Activated CD8-positive, alpha-beta memory T cell treated with anti-CD3 and anti-CD28 coated beads for 1 hour (primary cell): ENCODE measurements at places on chromosomes 12 and 14.
A peak's percentile ranks its signal among the peaks of the same experiment; 100 is the strongest.

DNA sequence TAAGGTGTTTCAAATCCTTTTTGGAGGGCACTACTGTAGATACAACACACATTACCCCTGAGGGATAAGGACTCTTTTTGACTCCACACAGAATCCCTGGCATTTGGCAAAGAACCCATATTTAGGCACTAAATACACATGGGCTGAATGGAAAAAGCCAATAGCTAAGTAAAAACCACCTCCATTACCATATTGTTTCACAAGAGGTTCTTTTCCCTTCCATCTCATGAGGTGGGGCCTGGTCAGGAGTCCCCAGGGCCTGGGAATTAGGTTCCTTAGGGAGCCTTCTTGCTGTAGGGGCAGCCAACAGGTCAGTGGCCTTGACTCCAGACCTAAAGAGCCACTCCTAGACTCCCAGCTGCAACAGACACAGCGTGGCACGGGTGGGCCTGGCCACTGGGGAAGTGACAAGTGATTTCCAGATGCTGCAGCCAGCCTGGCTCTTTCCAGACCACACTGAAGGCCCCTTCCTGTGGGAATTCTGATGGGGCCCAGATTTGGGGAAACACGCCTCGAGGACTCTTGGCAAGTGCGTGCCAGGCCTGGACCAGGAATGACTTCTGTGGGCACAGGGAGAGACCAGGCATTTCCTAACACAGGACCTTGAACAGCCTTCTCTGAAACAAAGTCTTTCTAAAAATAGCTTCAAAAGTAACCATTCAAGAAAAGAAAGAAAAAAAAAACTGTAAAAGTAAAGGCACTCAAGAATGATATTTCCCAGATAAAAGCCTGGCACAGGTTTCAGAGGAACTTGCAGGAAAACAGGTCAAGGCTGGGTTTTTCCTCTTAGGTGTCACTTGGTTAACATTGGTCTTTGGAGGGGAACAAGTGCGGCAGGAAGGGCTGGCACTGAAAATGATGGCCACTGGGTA is 18.1 kb downstream of the SSH1 start:
- no peak for DNase-seq

DNA sequence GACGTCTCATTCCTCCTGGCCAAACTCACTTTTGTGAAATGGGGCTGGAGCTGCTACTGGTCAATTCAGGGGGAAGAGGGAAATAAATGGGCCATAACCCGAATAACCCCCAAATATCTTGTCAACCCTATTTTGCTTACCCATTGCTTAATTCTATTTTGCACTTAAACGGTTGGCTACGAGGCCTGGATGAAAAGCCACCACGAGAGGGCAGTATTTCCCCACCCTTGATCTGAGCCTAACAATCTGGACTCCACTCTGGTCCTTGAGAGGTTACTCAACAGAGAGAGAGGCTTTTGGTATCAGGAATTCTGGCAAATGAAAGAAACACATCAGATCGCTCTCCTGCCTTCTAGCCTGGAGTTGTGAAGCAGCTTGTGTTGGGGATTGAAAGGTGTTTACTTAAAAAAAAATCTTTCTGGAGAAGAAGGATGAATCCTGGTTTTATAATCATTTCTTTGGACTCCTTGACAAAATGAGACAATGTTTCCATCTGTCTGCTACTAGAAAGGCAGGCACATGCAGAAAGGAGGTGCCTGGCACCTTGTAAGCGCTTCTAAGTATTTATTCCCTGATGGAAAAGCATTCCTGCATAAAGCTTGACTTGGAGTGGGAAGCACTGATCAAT is 22.4 kb upstream of the FBXO21 start:
- DNase-seq: peak; percentile 30

DNA sequence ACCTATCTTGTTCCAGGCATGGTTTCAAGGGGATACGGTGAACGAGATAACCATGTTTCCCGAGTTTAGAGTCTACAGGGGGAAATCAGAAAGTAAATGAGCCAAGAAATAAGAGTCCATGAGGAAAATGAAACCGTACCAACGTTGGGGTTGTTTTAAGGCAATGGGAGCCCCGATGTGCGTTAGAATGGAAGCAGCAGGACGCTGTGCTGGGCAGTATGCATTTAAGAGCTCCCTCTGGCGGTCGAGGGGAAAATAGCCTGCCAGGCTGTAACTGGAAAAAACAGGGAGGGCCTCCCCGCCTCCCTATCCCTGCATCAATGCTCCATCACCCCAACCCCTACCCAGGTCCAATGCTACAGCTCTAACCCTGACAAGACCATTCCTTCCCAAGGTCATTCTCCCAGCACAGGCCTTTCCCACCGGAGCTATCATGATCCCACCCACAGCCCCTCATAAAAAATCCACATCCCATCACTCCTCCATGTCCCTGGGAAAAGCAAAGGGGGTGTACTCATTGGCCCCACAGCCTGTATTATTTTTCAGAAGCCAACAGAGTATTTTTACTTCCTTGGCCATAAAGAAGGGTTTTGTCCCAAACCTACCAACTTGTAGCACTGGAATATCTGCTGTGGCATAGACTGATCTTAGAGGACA is 226.3 kb upstream of the NOS1 start:
- no peak for DNase-seq

GRCh38 chr12:59689776-59690175 is 93.9 kb downstream of the SLC16A7 start:
- DNase-seq: no peak

GRCh38 chr14:69086537-69086936 is 66.4 kb downstream of the DCAF5 start:
- DNase-seq: no peak

GRCh38 chr12:104650541-104650940 is 193.8 kb downstream of the CHST11 start:
- DNase-seq: no peak

GRCh38 chr14:89214221-89214965 is 202.6 kb downstream of the FOXN3 start:
- DNase-seq: no peak

DNA sequence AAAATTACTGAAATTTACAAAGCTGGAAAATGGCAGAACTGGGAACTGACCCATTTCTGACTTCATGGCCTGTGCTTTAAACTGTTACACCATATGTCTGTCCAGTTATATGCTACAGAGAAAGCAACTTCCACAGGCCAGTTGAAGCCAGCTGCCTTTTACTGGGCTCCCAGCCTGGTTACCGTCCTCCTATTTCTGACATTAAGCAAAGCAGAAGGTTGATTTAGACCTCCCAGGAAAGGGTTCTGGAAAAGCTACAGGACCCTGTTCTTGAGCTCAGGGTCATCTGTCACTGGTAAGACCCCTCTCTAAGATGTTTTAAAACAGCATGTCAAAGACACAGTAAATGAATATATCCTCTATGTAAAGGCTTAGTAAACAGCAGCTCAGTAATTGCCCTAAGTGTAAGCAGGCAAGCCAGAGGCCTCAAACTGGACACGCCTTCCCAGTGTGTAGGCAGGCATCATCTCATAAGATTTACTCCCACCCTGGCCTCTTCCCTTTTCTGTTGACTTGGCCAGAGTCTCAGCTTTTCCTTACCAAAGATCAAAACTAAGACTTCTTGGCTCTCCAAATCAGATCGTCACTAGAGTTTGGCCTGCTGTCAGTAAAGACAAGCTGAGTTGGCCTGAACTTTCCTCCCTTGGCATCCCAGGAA is 55.4 kb upstream of the RNU6-8 start:
- no peak for DNase-seq

DNA sequence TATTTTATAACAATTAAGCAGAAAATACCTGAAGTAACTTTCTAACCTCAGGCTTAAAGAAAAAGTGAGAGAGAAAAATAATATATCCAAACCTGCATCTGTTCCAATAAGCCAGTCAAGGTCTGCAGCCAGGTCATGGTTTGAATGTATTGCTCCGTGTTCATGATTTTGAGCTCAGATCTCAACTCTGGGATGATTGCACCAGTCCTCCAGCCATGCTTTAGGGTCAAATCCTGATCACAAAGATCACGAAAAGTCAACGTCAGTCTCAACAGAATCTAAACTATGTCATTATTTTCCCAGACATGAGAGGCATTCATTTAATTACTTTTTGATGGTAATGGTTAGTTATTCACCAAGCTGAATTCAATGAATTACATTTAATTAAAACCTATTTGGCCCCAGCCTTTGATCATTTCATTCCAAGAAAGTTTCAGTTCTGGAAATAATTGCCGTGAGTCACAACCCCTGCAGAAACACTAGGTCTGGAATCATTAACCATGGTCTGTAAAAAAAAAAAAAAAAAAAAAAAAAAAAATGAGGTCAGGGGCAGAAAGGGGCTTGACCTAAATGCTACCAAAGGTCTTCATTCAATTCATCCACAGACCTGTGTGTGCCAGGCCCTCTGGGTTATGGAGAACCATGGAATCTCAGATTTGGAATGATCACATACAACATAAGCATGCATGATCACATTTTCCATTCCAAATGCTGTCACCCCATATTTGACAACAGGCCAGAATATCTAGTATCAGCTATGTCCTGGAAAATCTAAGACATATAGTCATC is 55.6 kb downstream of the NT5DC3 start:
- DNase-seq: no peak

GRCh38 chr12:124385219-124385969 is 90.5 kb downstream of the RFLNA start:
- DNase-seq: no peak

- no peak for DNase-seq
These were observed 61.0 kb downstream of the CPM start for GRCh38 chr12:68871921-68872320.

DNA sequence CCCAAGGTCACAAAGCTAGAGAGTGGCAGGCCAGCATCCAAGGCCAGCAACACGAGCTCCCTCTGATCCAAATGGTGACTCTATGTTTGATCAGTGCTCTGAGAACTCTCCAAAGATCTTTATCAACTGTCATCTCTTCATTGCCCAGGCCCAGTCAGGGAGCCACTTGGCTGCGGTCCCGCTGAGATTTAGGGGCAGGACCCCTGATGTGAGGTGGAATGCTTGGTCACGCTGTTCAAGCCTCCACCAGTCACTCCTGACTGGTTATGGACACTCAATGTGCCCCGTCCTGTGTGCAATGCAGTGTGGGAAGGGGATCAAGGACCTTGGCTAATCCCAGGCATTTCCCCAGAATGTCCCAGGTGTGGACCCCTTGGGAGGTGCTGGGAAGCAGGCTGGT is 19.8 kb upstream of the TCL1B start:
- DNase-seq: no peak

GRCh38 chr14:102496331-102496691 is 13.3 kb downstream of the ANKRD9 start:
- DNase-seq: no peak

DNA sequence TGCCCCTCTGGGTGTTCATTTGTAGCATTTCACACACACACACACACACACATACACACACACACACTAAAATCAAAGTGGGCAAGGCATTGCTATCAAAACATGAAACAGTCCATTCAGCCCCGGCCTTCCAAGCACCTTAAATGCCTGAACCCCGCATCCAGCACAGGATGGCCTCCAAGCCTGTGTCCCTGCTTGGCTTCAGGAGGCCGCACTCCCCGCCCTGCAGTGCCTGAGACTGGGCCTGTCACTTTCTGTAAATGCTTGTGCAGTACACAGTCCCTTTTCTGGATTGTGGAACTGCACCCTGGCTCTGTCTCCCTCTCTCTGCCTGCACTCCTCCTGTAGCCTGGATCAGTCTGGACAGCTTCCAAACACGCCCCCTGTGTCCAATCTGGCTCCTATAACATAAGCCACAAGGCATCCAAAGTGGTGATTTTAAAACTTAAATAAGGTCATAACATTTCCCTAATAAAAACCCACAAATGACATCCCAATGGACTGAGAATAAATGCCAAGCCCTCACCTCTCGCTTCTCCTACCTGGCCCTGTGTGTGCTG is 972.2 kb upstream of the TMEM132C start:
- DNase-seq: no peak

GRCh38 chr12:24861766-24862540 is 86.9 kb downstream of the BCAT1 start:
- DNase-seq: no peak

DNA sequence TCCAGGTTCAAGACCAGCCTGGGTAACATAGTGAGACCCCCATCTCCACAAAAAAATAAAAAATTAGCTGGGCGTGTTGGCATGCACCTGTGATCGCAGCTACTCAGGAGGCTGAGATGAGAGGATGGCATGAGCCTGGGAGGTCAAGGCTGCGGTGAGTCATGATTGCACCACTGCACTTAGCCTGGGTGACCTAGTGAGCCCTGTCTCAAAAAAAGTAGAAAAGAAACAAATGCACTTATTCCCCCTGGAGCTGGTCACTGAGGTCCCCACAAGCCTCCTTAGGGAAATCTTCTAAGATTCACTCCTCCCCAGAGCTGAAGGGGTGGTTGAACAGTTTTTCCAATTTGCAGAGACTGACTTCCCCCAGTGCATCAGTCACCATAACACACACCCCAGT is 1.6 kb downstream of the CD9 start:
- DNase-seq: no peak

- no peak for DNase-seq
These were observed 23.1 kb downstream of the ATP2A2 start for GRCh38 chr12:110304061-110304551.

DNA sequence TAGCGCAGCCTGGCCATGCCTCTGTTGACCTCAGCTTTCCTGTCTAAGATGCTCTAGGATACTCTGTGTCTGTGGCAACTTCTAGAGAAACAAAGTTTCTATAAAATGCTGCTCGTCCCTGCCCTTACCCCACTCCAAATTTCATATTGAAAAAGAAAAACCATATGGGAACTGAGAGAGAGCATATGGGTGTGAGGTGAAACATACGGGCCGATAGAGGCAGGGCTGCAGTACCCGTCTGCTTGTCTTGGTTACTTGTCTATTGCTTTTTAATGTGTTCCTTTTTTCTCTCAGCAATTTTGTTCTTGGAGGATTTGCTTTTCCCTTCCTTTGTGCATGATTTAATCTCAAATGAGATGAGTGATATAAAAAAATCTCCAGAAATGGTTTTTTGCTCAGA is 113.0 kb downstream of the SRGAP1 start:
- DNase-seq: no peak

DNA sequence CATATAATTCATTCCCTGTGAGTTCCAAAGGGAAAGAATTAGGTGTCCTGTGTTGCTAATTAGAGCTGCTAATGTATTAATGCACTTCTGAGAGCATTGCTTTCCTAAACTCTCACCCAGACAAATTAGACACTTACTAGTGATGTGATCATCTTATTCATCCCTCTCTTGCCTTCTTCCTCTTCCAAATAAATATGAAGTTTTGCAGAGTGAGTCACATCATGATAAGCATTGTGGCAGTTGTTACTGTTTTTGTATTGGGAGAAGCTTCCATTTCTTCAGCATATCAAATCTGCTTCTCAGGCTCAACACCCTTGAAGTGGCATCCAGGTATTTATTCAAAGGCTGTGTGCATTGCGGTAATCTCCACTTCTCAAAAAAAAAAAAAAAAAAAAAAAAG is 37.3 kb upstream of the E2F7 start:
- DNase-seq: no peak

GRCh38 chr12:9673404-9674225 is 4.1 kb downstream of the CLEC2D start:
- DNase-seq: no peak

DNA sequence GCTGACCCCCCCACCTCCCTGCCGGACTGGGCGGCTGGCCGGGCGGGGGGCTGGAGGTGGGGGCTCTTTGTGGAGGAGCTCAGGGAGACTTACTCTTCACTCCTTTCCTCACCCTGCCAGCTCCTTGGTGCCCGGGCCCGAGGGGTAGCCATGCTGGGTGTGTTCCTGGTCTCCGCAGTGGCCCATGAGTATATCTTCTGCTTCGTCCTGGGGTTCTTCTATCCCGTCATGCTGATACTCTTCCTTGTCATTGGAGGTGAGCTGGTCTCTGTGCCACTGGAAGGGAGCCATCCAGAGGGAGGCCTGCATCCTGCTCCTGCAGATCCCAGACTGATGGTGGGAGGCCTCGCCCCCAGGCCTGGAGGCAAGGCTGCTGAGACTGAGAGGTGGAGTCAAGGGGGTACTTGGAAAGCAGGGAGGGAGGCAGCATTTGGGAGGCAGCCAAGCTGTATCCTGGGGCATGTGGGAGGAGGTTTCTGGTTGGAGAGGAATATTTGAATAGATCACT is 19.7 kb downstream of the SOAT2 start:
- DNase-seq: no peak
